ENCODE measurements at places on chromosomes 1 and 21. TPM values are rescaled to one million over a fixed set of nuclear protein-coding genes. Genes with fewer than 3 reads are reported as not detected.

The GJB5 gene
- total RNA-seq, result not detected

The KRTAP10-2 gene
- not detected for total RNA-seq

The MROH9 gene
- total RNA-seq, result not detected

The LCE1B gene
- total RNA-seq, result 0.74 TPM

The FMO2 gene
- total RNA-seq, result not detected

Data from GM12878 (cell line).